ENCODE measurements at places on chromosomes 7 and 10. TPM values are rescaled to one million over a fixed set of nuclear protein-coding genes. Genes with fewer than 3 reads are reported as not detected.

The LIPM gene
- not detected for total RNA-seq

The PTER gene
- total RNA-seq, result 0.14 TPM

The SFTPA1 gene
- not detected for total RNA-seq

GRCh38 chr7:135843214-135843613 is 94.6 kb upstream of the FAM180A start:
- DNase-seq, result no peak

- peak; percentile 11 for DNase-seq
These were observed at the start of gene SFMBT2 for GRCh38 chr10:7410862-7411670. SFMBT2 (minus strand) TSS chr10:7411034; CDS start chr10:7381898, 29,136 bp downstream.

- no peak for DNase-seq
These were observed 9.6 kb downstream of the GDF10 start for GRCh38 chr10:47309408-47310089.

GRCh38 chr10:105170521-105170920 is 529.4 kb downstream of the SORCS3 start:
- no peak for DNase-seq

DNA sequence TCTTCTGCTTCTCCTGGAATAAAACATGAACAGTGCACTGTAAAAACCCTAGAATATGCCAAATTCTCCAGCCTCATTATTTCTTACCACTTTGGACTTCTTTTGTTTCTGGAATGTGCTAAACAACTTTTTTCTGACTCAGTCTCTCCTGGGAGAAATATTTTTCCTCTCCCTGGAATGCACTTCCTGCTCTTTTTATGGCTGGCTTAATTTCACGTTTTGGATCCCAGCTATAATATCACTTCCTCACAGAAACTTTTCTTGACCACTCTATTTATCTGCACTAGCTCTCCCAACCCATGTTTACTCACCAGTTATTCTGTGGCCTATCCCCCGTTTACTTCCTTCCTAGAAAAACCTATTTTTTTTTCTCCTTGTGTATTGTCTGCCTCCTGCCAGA is 26.7 kb downstream of the ABCB5 start:
- no peak for DNase-seq

- no peak for DNase-seq
These were observed 286.8 kb upstream of the KLF14 start for GRCh38 chr7:131020759-131021261.

DNA sequence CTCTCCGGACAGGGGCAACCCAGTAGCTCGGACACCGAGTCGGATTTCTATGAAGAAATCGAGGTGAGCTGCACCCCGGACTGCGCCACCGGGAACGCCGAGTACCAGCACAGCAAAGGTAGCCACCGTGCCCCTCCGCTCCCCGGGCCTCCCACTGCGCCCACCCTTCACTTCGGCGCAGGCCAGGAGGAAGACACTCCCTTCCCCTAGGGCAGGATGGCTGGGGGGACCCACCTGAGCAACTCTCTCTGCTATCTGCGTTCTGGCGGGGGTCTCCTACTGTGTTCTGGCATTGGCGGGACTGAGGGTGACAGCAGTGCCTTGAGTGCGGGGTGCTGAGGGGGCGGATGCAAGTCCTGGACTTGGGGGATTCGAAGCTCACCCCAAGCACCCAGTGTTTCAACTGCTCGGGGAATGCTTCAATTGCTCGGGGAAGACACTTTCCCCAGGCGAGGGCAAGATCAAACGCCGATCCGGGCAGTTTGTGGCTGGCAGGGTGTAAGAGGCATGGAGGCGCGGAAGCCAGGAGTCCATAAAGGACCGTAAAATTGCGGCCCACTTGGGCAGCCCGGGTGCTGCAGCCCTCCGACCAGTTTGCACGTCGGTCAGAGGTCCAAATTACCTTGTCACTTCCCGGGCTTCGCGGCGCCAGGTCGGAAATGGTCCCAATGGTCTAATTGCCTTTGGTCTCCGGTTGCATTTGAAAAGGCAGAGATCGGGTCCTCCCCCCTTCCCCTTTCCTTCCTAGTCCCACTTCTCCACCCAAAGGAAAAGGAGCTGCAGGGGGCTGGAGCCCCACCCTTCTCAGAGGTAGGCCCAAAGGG is 950 bp downstream of the EVX1 start:
- DNase-seq, result no peak

DNA sequence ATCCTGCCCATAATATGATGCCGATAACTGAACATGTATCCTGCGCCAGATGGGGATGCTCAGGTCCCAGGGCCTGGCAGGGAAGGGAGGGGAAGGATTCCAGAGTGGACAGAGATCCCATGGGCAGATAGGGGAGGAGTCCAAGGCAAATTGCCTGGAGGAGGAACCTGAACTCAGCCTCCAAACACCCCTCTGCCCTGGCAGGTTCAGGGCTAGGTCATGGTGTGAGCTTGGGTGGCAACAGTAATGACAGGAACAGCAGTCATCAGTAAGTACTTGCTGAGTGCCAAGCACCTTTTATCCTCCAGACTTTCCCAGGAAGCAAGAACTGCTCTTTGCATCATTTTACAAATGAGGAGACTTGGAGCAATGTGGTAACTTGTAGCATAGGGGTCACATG is 3.8 kb upstream of the PALD1 start:
- DNase-seq, result peak; percentile 32

DNA sequence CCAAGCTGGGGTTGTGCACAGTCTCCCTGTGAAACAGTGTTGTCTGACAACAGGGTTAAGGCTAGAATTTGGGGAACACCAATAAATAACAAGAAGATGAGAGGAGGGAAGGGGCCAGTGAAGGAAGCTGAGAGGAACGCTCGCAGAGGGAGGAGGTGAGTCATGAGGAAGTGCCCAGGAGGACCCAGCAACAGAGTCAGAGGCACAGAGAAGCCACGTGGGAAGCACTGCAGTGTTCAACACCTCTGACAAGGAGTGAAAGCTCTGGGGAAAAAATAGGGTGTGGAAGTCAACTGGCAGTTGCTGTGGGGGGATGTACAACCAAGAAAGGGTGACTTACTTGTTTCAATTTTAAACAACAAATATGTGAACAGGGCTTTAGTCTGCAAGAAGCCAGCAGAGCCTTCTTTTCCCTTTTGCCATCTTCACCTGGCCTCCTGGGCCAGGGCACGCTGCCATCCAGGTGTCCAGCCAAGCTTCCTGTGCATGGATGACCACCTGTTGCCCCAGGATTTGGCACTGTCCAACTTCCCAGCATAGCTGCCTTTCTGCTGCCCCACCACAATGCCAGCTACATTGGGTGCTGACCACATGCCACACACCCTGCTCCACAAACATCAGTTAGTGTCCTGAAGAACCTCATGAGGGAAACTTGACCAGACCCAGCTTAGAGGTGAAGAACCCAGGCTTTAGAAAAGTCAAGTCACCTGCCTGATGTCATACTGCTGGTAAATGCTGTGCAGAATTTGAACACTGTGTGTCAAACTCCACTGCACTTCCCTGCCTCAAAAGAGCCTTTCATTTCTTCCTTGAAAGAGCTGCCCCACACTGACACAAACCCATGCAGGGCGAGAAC is 69.6 kb downstream of the ATXN7L1 start:
- peak; percentile 30 for DNase-seq

DNA sequence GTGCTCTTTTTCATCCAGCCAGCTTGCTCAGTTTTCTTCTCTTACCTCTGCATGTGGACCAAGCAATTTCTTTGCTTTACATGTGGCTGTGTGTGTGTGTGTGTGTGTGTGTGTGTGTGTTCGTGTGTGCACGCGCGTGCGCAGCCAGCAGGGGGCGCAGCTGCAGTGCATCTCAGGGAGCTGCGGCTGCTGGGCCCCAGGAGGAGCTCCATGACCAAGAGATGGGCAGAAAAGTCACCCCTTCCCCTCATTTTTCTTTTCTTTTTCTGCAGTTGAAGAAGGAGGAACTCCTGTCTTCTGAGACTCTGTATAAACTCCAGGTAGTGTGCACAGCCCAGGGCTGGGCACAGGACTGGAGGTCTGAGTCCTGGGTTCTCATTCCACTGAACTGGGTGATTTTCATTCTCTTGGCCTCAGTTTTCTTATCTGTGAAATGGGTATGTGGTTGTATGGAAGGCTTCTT is 41.8 kb downstream of the BLNK start:
- DNase-seq, result peak; percentile 73

DNA sequence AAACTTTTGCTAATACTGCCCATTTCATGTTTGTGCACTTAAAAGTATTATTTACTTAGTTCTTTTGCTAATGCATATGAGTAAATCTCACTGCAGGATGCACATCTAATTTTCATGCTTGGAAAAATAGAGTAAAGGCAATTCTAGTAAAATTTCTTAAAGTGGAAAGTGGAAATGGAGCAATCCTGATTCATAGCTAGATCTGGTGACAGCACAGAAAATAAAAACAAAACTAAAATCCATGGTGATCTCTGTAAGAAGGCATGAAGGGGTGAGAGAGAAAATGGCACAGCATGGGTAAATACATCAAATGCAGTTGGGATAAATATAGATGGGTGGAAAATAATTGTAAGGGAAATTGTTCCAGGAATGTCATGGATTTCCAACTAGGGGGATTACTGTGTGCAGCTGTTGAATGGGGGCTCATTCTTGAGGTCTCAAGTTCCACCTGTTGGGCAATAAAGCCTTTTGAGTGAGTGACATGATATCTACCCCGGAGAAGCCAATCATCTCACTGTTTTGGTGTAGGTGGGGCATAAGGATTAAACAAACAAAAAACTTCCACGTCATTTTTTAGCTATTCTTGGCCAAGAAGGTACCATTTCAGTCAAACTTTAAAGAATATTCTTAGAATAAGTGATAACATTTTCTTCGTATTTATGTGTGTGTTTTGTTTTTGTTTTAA is 1.7 kb upstream of the MCU start:
- no peak for DNase-seq
